ENCODE measurements at places on chromosomes 5 and 9.

- DNase-seq, result no peak
These were observed 205.3 kb downstream of the SLCO4C1 start for GRCh38 chr5:102090770-102091169.

DNA sequence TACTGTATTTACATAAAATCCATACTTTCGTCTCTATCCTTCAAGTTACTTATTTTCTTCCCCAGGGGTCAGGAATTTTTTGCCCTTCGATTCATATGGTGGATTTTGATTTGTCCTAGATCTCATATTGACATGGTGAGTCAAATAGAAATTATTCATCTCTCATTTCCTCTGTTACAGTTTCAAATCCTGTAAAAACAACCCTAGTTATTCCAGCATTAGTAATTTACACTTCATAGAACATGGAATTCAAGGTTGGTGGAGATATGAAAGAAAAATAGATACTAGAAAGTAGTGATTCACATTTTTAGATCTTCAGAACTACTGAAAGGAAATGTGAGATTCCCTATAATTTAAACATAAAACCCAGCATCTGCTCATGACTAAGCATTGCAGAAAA is 1331.0 kb upstream of the CDH9 start:
- DNase-seq, result no peak

- DNase-seq, result no peak
These were observed 70.8 kb downstream of the PTBP3 start for GRCh38 chr9:112262577-112262976.

DNA sequence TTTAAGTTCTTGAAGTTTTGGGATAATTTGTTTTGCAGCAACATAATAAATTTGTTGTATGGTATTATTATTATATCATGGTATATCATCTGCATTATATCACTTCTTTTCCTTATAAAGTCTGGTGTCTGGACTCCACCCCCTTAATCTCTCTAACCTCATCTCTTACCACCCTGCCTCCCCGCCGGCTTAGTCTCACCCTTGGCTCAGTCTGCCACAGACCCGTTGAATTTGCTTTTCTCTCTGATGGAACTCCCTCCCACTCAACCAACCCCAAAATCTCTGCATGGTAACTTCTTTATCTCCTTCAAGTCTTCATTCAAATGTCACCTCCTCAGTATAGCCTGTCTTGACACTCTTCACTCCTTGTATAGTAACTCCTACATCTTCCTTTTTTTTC is 29.6 kb upstream of the MATR3 start:
- no peak for DNase-seq

GRCh38 chr9:91422758-91423711 is 597 bp downstream of the NFIL3 start:
- DNase-seq, result no peak

- no peak for DNase-seq
These were observed 16.0 kb downstream of the OR13J1 start for GRCh38 chr9:35854091-35854762.

- DNase-seq, result no peak
These were observed 29.2 kb downstream of the HSPA4 start for GRCh38 chr5:133081036-133081435.

- peak; percentile 14 for DNase-seq
These were observed 22.9 kb downstream of the RGMB start for GRCh38 chr5:98796197-98796972.

DNA sequence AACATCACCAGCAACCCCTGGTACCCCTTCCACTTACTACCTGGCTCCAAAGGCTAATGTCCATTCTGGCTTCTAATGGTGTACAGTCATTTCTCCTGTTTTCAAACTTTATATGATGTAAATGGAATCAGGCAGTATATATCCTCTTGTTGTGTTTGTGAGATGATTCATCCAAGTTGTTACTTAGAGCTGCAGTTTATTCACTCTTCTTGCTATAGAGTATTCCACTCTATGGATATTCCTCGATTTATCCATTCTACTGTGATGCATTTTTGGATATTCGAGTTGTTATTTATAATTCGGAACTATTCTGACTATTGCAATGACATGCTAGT is 32.4 kb downstream of the IRF1 start:
- no peak for DNase-seq

DNA sequence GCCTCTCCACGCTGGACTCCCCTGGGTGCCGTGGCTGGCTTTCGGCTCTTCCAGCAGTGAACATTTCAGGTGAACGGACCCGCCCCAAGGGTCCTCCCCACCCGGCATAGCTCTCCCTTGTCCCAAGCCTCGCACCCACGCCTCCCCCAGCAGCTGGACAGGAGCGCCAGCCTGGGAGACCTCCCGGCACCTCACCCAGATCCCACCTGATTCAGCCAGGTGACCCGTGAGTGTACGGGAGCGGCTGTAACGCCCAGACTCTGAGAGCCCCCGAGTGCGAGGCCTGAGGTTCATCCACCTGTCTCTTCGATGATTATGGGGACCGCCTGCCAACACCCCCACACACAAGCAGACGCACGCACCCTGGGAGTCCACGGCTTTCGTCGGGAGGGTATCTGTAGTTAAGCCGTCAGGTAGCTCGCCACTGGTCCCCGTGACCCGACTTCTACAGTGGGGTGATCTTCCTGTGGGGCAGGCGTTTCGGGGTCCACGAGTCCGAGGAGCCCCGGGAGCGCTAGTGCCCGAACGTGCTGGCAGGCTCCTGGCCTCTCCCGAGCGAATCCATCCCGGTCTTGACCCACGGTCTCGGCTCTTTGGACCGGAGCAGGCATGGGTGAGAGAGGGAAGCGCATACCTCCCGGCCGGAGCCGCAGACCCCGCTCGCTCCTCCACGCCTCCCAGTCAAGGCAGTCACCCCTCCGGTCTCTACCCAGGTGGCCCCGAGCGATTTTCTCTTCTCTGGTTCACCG is 14.9 kb downstream of the TRIM7 start:
- DNase-seq, result no peak

- DNase-seq, result no peak
These were observed 4.3 kb downstream of the GRHPR start for GRCh38 chr9:37426846-37427245.

- DNase-seq, result no peak
These were observed 484.6 kb downstream of the ZNF608 start for GRCh38 chr5:124261848-124262247.

DNA sequence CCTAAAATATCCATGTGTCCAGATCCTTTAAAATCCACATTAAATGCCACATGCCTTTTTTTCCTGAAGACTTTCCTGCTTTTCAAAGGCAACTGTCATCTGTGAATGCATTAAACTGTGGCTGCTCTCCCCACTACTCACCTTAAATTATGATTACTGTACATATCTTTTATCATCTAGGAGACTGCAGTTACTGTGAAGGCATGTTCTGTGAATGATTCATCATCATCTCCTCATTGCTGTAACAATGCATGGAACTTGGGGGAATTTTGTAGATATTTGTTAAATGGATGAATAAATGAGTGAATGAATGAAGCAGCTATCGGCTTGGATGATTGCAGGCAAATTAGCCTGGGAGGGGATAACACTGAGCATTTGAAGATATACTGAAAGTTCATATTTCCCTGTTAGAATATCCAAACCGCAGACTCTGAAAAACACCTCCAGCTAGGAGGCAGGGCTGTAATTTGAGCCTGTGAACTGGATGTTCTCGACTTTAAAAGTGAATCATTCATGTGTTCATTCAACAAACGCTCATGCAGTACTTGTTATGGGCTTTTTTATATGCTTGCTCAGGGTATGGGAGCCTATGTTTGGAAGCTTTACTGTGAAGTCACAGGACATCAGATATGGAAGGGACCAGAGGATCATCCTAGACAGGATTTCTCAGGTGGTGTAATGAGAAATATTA is 519.2 kb downstream of the KIF4B start:
- no peak for DNase-seq

Measured in stimulated activated CD8-positive, alpha-beta memory T cell treated with anti-CD3 and anti-CD28 coated beads, Interleukin-2, amount 100 ng/mL, for 1 hour (primary cell).